ENCODE measurements at places on chromosomes 7 and 10.

GRCh38 chr10:389836-390448 is 254.7 kb downstream of the ZMYND11 start:
- no peak for DNase-seq

DNA sequence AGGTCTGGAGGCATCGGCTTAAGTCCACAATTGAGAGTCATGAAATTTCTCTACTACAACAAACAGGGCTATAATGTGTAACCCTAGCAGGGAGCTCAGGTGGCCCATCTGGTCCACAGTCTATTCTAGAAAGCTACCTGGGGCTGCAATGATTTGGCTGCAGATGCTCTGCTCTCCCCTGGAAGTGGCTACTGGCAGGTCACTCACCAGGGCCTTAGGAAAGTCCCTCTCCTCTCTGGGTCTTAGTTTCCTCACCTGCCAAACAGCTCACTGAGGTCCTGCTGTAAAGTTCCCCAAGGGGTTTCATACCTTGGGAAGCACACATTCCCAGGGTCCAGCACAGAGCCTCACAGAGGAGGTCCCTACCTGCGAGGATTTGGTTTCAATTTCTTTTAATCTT is 2.5 kb downstream of the IGFBP3 start:
- DNase-seq = no peak

- no peak for DNase-seq
Measured at GRCh38 chr7:30816645-30817370, 45.6 kb downstream of the MINDY4 start.

GRCh38 chr7:26153241-26153822 is 1.3 kb downstream of the NFE2L3 start:
- peak; percentile 48 for DNase-seq

GRCh38 chr7:81162771-81163525 is 244.1 kb upstream of the SEMA3C start:
- DNase-seq = no peak

DNA sequence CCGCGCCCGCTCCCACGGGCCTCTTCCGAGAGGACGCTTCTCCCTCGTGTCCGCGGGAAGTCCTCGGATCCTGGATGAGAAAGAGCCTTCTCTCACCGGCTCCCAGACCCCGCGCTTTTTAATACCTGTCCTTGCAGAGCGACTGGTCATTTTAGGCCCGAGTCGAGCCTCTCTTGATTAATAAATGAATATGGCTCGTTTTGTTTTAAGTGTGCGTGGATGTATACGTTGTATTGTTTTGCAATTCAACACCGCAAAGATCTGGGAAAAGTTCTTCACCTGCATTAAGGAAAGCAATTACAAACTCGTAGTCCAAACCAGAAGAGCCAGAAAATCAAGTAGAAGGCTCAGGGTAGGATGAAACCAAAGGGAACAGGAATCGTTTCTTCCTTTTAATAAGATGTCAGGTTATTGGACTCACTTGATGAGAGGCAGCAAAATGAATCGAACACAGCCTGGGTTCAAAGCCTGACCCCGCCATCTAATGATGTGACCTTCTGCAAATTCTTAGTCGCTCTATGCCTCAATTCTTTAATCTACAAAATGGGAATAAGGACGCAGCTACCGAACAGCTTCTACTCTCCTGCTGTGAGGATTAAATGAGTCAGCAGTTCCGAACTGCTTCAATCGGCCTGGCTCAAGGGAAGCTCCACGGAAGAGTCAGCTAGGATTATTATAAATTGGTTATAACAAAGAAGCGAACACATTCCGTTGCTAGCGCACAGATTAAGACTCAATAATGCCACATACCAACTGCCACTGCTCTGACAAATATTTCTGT is 277.8 kb upstream of the NEBL start:
- DNase-seq = no peak

- DNase-seq = no peak
Measured at GRCh38 chr7:2926120-2926895, 82.2 kb upstream of the GNA12 start.

- DNase-seq = no peak
Measured at GRCh38 chr7:133704453-133704852, 422.7 kb upstream of the LRGUK start.

GRCh38 chr7:114879554-114879953 is 42.3 kb upstream of the MDFIC start:
- DNase-seq = no peak

- peak; percentile 83 for DNase-seq
Measured at GRCh38 chr10:43202224-43202656, 64.0 kb downstream of the CSGALNACT2 start.

- no peak for DNase-seq
Measured at GRCh38 chr7:111086532-111086931, 4.4 kb upstream of the LRRN3 start.

GRCh38 chr7:44823255-44823781 is 24.6 kb downstream of the H2AZ2 start:
- no peak for DNase-seq

- no peak for DNase-seq
Measured at GRCh38 chr10:79130255-79130654, 61.5 kb downstream of the ZMIZ1 start.

DNA sequence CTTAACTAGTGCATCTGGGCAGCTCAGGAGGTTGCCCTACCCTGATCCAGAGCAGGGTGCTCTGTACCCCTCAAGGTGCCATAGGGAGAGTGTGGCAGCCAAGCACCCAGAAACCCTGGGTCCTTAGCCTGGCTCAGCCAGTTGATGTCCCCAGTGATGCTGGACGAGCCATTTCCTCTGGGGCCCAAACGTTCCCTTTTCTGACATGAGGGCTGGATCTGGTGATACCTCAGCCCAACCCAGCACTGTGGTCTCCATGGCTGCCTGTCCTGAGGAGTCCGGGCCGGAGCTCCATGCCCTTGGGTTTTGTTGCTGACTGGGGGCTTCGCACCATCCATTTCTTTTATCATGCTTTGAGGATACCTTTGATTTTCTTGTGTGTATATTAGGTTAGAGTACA is 87.9 kb upstream of the IKZF1 start:
- DNase-seq = no peak

- DNase-seq = peak; percentile 62
Measured at GRCh38 chr10:93715345-93715744, 13.0 kb upstream of the FRA10AC1 start.

- no peak for DNase-seq
Measured at GRCh38 chr7:152025937-152026890, 740 bp downstream of the GALNT11 start.

GRCh38 chr7:139874302-139874629 is 45.2 kb downstream of the TBXAS1 start:
- no peak for DNase-seq

GRCh38 chr10:35498693-35499092 is 106.4 kb upstream of the GJD4 start:
- DNase-seq = peak; percentile 40

- DNase-seq = peak; percentile 67
Measured at GRCh38 chr10:118594392-118595063, 920 bp downstream of the PRLHR start.

- no peak for DNase-seq
Measured at GRCh38 chr10:12507165-12507850, 158.0 kb downstream of the CAMK1D start.

Data from GM20000 (cell line).